ENCODE measurements at places on chromosomes 2 and 18.

GRCh38 chr2:95314598-95314963, 17.4 kb downstream of the KCNIP3 start:
- no peak for DNase-seq

- no peak for DNase-seq
Observed at GRCh38 chr18:10530002-10530401, 4.2 kb downstream of the NAPG start.

- DNase-seq = no peak
Observed at GRCh38 chr18:51011709-51012108, 18.3 kb upstream of the SMAD4 start.

DNA sequence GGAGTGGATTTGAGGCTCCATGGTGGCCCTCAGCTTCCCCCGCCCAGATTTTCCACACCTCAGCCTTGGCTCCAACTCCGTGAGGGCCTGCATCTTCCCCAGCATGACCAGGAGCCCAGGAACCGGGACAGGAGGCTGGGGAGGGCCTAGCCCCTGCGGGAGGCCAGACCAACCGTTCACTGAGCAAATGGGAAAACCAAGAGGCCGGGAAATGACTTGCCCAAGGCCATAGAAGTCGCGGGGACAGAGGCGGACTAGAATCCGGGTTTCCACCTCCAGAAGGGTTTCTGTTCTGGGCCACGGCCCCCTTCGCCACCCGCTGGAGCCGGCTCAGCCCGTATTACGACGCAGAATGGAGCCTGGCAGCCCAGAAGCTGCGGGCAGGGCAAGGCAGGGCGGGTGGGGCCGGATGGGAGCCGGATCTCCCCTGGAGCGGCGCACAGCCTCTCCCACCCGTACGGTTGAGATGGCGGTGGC, 7.9 kb upstream of the CRYBA2 start:
- no peak for DNase-seq

DNA sequence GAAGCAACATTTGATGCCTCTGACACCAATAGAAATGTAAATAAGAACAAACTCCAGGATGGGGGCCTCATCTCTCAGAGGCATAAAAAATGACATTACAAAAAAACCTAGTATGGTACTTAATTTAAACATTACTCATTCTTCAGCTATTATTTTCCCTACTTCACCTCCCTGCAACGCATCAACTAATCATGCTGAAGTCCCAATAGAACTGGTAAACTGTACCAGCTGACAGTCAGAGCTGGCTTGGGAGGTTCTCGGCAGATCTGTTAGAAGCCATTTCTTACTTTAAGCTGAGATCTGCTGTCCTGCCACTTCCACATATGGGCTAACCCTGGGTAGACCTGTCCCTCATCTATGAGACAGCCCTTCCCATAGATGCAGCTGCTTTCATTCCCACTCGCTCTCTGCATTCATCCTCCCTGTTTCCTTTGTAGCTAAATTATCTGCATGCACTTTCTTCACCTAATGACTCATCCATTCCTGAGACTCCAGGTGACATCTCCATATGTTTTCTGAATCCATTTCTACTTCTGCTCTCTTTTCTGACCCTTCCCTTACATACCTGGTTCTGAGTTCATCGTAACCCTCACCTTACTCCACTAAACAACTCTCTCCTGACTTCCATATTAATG, 108.1 kb downstream of the AOX1 start:
- DNase-seq = no peak

DNA sequence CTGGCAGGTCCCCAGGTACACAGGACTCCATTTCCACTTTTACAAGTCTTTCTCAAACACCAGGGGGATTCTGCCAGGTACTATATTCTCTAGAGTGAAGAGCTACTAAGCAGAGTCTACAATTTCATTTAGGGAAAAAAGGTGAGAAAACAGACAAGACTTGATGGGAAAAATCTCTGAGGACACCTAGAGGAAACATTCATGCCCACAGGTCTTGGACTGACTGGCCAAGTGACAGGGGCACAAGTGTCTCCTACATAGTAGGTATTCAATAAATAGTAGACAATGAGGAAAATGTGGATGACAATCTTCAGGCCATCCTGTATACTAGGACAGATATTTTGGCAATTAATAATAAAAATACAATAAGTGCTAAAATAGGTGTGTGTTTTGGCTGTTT, 228.6 kb downstream of the CLIP4 start:
- no peak for DNase-seq

DNA sequence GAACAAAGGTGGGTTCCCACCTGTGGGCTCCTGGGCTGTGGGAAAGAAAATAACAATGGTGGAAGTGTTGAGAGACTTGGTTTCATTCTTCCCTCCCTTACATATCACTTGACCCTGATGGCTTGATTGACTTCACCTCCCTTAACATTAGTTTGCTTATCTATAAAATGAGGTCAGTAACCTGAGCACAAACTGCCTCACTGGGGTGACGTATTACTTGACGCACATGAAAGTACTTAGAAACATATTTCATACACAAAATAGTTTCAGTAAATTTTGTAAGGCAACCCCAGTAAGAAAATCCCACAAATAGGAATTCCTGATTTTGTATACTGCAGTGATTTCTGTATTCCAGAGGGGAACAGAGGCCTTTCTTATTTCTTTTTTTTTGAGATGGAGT, 29.4 kb upstream of the LPIN2 start:
- DNase-seq = no peak

- no peak for DNase-seq
Observed at GRCh38 chr2:65885266-65885665, 452.9 kb upstream of the SPRED2 start.

DNA sequence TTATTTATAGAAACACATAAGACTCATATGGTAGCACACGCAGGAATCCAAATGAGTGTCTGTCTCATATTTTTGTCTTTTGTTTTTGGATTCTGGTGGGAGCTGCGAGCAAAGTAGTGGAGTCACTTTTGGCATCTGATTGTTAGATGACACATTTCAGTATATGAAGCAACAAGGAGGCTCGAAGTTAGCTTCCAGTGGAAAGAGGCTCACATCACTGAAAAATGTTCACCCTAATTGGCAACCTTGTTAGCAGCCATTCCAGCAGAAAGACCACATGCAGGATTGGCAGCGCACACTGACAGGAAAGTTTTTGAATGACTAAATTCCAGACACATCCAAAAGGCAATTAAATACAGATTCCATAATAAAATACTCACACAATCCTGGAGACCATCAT, 87.4 kb downstream of the MYT1L start:
- no peak for DNase-seq

- DNase-seq = no peak
Observed at GRCh38 chr2:133080822-133081221, 410.8 kb upstream of the LYPD1 start.

DNA sequence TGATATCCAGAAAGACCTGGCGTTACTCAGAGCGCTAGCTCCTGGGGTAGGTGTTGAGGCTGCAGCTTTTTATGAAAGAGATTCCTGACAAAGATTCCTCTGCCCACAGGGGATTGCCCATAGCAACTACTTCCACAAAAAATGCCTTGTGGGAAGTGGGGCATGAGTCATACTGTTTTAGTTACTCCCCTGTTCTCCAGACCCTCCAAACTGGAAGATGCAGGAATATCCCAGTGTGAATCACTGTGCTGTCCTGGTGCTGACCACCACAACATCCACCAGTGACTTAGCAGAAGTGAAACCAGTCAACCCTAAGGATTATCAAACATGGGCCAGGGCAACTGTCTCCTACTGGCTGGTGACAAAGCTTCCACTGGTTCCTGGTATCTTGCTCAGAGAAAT, 61.8 kb downstream of the CDH2 start:
- no peak for DNase-seq

GRCh38 chr2:235647264-235647663, 153.4 kb downstream of the AGAP1 start:
- DNase-seq = no peak

DNA sequence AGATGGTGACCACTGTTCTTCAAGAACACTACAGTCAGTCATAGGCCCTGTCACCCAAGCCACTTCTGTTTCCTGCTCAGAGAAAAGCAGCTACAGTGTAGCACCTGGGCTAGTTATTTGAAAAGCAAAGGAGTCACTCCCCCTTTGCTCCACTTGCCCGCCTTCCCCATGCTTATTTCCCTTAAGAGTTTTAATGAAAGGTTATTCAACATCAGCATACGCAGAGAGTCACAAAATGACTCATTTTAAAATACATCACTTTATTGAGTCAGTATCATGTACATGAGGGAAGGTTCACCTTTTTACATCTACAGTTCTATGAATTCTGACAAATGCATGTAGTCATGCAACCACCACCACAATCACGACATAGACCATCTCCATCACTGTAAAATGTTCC, 71.3 kb downstream of the TNFRSF11A start:
- no peak for DNase-seq

DNA sequence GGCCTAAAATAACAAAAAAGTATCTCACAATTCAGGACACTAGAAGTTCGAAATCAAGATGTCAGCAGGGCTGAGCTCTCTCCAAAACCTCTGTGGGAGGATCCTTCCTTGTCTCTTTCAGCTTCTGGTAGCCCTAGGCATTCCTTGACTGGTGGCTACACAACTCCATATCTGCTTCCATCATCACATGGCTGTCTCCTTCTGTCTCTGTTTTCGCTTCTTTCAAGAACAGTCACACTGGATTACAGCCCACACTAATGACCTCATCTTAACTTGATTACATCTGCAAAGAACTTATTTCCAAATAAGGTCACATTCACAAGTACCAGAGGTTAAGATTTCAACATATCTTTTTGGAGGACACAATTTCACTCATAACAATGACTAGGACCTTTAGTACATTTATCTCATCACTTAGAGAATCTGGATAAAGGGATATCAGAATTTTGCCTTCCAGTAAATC, 275.2 kb downstream of the IRS1 start:
- DNase-seq = no peak

- no peak for DNase-seq
Observed at GRCh38 chr18:25055076-25055475, 296.9 kb downstream of the ZNF521 start.

DNA sequence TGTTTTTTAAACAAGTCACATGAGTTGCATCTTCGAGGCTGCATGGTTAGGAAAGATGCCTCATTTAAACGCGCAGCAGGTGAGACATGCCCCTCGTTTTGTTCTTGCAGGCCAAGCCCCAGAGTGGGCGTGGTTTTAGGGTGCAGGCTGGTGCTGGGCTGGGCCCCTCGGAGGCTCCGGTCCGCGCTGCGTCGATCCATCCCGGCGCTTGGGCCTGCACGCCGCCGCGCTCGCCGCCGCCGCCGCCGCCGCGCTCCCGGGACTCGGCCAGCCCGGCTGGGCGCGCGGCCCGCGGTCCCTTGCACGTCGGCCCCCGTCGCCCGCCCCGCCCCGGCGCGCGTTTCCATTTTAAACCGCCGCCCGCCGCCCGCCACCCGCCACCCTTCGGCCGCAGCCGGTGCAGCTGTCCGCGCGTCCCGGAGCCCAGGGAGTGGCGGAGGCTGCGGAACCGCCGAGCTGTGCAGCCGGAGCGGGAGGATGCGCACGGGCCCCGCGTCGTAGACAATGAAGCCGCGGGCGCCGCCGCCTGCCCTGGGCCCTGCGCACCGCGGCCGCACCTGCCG, 175.5 kb downstream of the AGAP1 start:
- peak; percentile 79 for DNase-seq

GRCh38 chr2:239496700-239497099, 95.9 kb upstream of the HDAC4 start:
- DNase-seq = no peak

DNA sequence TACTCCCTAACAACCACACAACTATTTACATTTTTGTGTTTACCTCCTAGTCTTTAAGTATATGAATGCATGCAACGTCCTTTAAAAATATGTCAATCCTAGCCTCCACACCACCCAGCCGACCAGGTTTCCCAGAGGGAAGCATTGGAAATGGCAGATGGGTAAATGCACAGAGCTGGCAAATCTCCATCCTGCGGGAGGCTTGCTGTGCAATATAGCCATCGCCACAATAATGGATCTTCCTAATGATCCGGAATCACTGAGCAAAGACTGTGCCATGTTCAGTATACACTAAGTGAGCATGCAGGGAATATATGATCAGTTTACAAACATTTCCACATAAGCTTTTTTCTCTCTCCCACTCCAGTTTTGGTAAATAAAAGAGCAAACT, 131.8 kb downstream of the NEDD4L start:
- DNase-seq = no peak

DNA sequence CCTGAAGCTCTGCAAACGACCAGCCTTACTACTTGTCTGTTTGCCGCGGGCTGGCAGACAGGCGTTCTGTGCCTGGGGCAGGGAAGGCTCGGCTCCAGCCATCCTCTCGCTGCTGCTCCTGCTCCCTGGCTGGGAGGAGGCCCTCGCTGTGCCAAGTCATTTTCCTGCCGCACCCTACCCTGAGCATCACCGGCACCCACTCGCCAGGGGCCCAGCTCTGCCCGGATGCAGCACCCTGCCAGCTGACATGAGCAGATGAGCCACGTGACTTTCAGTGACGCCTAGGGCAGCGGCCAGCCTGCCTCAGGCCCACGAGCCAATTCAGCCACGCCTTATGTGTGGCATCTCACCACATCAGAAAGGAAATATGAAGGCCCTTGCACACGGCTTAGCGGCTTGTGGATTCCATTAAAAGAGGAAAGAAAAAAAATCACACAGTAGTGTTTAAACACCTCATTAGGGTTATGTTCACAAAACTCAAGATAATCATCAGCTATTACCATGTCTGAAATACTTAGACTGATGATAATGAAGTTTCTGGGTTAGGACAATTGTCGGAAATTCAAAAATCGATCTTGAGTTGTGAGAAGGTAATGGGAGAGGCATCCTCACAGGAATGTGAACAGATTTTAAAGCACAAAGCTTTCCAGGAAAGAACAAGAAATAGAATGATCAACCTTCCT, 250.5 kb downstream of the TWIST2 start:
- DNase-seq = no peak

GRCh38 chr2:162013514-162014475, 60.2 kb downstream of the DPP4 start:
- no peak for DNase-seq

GRCh38 chr2:11753886-11754699, 7.7 kb downstream of the LPIN1 start:
- DNase-seq = no peak

- no peak for DNase-seq
Observed at GRCh38 chr2:222049946-222050345, 248.9 kb downstream of the PAX3 start.

- DNase-seq = no peak
Observed at GRCh38 chr2:16082276-16082675, 141.9 kb downstream of the MYCN start.

GRCh38 chr2:48461721-48462120, 68.2 kb upstream of the STON1 start:
- DNase-seq = no peak

GRCh38 chr2:136255648-136256461, 137.9 kb upstream of the CXCR4 start:
- DNase-seq = no peak

- no peak for DNase-seq
Observed at GRCh38 chr2:23449413-23449812, 64.4 kb downstream of the KLHL29 start.

GRCh38 chr2:238095143-238095542, 5.0 kb upstream of the ESPNL start:
- no peak for DNase-seq

- DNase-seq = no peak
Observed at GRCh38 chr2:85325466-85325811, 2.4 kb downstream of the TGOLN2 start.
